Stimulated activated naive CD8-positive, alpha-beta T cell treated with anti-CD3 and anti-CD28 coated beads, Interleukin-15, amount 100 ng/mL, for 72 hours (primary cell): ENCODE measurements at places on chromosomes 12 and 14.

DNA sequence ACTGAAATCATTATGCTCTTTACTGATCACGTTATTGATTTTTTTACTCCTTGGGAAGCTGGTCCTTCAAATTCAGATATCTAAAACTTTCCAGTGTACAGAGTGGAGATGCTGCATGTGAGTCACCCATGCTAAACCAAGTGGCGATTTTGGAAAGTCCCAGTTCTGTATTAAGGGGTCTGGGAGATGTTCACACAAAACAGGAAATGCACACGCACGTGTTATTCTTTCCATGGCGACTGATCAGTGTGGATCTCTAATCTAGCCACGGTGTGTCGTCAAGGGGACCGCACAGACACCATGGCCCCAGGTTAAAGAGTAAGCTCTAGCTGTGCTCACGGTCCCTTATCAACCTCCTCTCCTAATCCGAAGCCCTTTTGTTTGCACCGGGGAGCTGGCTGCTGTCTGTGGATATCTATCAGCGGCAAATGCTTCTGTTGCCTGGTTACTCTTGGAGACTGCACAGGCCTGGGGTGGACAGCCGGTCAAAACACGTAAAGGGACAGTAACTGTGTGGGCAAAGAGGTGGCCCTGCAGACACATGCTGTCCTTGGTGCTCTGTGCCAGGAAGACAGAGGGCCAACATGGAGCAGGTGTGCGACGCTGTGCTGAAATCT, 96.6 kb downstream of the RIMBP2 start:
- DNase-seq: no peak

GRCh38 chr12:67382241-67382871, 113.2 kb downstream of the CAND1 start:
- no peak for DNase-seq

- DNase-seq: no peak
These were observed 49.2 kb downstream of the DAD1 start for GRCh38 chr14:22539831-22540230.

GRCh38 chr12:98816720-98817119, 171.6 kb downstream of the APAF1 start:
- no peak for DNase-seq
